ENCODE measurements at places on chromosomes 7 and 10.

- no peak for DNase-seq
These were observed 515.6 kb downstream of the INHBA start for GRCh38 chr7:41187322-41187721.

GRCh38 chr10:69814251-69814650, 12.5 kb downstream of the COL13A1 start:
- no peak for DNase-seq

DNA sequence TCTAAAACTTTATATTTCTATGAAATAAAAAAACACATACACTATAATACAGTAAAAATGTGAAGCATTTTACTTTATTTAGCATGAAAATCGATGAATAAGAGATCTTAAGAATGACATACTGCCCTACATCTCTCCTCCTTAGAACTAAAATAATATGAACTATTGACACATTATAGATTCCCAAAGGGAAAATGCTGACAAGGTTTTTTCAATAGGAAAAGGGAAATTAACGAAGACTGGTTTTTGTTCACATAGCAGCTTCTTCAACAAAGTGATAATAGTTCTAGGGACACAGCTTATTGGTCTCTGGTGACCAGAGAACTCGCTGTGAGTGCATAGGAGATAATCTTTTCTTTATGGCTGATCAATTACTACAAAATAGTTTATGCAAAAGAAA, 57.9 kb upstream of the FEZF1 start:
- no peak for DNase-seq

DNA sequence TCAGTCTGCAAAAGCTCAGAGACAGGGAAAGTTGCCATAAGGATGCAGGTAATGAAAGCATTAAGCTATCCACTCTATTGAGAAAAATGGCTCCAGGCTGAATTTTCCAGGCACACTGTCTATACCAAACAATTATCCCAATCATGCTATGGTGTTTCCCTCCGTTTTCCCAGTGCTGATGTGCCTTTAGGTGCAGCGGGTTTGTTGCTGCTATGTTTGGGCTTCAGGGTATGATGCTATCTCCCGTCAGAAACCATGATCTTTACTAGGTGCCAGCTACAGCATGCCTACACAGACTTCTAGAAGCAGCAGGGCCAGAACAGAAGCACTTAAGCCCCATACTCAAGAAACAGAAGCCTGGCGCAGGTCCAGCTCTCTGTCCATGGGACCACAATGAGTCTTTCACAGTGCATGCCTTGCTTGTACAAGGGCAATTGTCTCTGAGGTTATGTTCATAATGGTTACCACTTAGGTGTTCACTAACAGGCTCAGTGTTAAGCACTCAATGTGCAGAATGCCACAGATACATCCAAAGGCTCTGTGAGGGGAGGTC, 19.4 kb downstream of the STEAP1B start:
- DNase-seq = no peak

DNA sequence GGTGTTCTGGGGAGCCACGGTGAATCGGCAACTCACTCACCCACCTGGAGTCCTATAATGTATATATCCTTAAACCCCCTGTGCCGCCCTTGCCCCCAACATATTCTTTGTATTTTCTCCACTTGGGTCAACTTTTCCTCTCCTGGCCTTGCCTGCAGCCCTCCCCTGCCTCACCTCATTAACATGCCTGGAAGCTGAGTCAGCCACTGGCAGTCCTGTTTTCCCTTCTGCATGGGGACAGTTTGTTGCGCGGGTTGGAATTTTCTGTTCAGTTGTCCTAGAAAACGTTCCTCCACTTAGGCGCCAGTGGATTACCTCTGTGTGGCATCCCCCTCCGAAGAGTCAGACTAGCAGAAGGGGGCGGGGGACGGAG, 97.4 kb downstream of the C10orf105 start:
- no peak for DNase-seq
